NCI-H2107 (cell line): ENCODE measurements at places on chromosomes 6 and 20.
A peak's percentile ranks its signal among the peaks of the same experiment; 100 is the strongest.

GRCh38 chr20:41334036-41334435, 6.6 kb upstream of the LPIN3 start:
- DNase-seq, result no peak

DNA sequence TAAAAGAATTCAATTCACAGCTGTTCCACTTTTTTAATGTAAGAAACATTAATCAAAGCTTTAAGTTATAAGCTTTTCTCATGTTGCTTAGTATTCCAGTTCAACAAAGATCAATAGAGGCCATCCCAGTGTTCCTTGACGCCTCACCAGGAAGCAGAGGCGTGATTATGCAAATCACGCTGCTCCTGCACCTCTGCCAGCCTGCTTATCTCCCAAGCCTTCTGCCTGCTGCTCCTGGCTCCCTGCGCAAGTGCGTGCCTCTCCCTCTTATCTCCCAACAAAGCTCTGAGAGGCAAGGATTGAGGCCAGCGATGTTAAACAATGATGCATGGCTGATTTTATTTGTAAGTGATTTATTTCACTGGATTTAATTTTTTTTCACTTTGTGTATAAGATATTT, 42.8 kb downstream of the INSM1 start:
- peak; percentile 61 for DNase-seq

DNA sequence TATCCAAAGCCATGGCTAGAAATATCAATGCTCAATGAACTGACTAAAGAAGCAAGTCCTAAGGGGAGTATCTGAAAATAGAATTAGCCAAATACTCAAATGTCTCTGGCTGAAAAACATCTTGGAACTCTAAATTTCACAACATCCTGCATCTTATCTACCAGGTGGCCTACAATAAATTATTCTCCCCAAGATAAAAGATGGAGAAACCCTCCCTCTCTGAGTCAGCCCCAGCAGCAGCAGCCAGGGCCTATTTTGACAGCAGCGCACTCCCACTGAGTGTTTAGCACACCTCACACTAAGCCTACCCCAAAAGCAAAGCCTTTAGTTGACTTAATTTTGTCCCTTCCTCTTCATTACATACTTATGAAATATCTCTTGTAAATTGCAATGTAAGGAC, 5.9 kb downstream of the CALHM6 start:
- no peak for DNase-seq

DNA sequence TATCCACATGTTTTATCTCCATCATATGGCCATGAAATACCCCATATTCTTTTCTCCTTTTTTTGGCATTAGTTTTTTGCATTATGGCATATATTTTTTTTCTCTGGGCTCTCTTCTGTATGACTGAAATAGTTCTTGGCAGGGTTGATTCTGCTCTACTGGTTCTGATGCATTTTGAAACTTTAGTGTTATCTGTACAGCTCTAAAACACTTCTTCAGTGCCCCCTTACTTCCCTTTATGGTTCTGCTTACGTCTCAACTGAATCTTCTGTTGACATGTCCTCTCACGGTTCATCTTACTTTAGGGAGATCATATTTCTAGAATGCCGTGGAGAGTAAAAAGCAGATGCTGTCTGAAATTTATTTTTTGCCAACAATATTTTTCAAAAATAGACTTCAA, 23.2 kb upstream of the TXNDC5 start:
- DNase-seq, result no peak

DNA sequence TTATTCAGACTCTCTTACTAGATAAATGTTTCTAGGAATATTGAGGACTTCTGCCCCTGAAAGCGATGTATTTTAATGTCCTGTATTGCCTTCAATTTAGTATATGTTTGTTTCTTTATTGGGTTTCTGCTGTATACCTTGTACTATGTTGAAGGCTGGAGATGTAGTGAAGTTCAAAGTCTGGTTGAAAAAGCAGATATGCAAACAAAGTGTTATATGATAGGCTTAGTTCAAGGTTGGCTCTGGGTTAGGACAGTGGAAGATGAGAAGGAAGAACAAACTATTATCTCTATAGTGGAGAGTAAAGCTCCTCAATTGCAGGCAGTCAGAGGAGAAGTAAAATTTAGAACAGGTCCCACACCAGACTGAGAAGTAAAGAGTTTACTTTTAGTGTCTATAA, 36.3 kb upstream of the ADGRG6 start:
- no peak for DNase-seq
